ENCODE measurements at places on chromosomes 13 and 19.
A peak's percentile ranks its signal among the peaks of the same experiment; 100 is the strongest.

DNA sequence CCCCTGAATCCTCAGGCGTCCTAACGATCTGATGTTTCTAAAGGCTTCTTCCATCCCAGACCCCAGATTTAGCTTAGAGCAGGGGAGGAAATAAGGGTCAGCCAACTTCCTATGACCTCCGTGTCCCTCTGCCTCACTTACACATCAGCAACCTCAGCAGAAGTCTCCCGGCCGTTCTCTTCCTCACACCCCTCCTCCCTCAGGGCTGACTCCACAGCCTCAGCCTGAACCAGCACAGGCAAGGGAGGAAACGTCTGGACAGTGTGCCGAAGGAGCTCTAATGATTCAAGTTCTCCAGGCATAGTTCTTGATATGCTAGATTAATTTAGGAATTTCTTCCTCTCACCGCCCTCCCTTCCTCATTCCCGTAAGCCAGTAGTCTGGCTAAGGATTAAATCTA is 121.4 kb downstream of the NUFIP1 start:
- no peak for DNase-seq

- DNase-seq, result no peak
These were observed 297.9 kb upstream of the ARGLU1 start for GRCh38 chr13:106865716-106866440.

- DNase-seq, result peak; percentile 67
These were observed 58.3 kb downstream of the KLF2 start for GRCh38 chr19:16382775-16383543.

- no peak for DNase-seq
These were observed 42.2 kb downstream of the HSPH1 start for GRCh38 chr13:31119526-31119925.

- peak; percentile 81 for DNase-seq
These were observed 11.8 kb upstream of the CSNK1G2 start for GRCh38 chr19:1929021-1929742.

DNA sequence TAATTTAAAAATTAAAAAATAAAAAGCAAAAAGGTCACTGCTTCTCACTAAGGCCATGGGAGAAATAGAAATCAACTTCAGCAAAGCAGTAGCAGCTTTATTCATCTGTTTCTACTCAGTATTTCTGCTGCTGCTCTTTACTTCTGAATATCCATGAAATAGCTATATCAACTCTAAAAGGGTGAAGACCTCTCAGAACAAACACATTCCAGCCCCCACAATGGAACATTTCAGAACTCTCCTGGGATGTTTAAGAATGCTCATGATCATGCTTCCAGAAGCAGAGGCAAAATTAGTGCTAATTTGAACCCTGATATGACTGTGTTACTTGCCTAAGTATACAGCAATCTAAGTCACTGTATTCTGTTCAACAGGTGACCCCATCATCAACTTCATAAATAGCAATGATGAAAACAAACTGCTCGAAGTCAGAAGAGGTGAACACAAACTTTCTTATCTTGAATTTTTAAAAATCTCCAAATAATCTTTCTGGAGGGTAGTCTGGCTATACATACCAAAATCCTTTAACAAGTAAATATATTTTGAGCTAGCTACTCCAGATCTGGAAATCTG is 29.6 kb upstream of the DOCK9 start:
- no peak for DNase-seq
